ENCODE measurements at places on chromosomes 11 and 22.

DNA sequence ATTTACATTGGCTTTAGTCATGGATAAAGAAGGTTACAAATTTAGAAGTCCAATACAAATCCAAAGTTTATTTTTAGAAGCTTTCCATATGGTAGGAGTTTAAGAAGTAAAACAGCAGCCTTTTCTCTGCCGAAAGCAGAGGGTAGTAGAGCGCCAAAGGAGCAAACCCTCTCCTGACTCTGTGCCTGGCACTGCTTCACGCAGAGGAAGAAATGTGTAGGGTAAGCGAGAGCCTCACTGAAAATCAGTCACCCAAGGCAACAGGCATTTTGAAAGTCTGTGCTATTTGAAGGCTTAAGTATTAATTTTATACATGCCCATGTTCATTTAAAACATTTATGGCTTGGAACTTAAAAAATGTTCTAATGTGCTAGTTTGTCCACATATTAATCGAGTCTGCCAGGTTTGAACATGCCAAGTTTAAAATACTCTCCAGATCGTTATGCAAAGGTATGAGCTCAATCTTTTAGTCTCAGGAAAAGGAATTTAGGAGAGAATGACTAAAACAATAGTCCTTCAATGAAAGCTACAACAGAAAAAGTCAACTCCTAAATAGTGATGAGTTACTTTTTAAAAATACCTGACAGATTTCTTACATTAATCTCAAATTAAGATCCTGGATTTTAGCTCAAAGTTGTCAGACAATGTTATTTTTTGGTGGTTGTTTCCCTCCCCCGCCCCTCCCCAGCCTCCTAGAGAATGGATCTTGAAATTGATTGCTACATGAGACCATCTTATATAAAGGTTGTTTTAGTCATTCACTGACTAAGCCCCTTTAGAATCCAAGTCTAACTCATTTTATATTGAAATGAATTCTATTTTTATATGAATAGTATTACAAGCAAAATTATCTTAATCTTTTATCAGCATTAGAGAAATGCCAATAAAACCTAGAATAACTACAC, 38.7 kb downstream of the MRTFA start:
- no peak for DNase-seq

GRCh38 chr11:79942646-79943045, 501.8 kb upstream of the TENM4 start:
- DNase-seq: no peak

- no peak for DNase-seq
Measured at GRCh38 chr11:125451400-125452124, 44.5 kb downstream of the FEZ1 start.

- no peak for DNase-seq
Measured at GRCh38 chr11:2197771-2198520, 26.3 kb upstream of the TH start.

GRCh38 chr11:47163898-47164297, 12.8 kb downstream of the ARFGAP2 start:
- DNase-seq: no peak

GRCh38 chr11:128463979-128464378, 123.4 kb downstream of the ETS1 start:
- DNase-seq: no peak

DNA sequence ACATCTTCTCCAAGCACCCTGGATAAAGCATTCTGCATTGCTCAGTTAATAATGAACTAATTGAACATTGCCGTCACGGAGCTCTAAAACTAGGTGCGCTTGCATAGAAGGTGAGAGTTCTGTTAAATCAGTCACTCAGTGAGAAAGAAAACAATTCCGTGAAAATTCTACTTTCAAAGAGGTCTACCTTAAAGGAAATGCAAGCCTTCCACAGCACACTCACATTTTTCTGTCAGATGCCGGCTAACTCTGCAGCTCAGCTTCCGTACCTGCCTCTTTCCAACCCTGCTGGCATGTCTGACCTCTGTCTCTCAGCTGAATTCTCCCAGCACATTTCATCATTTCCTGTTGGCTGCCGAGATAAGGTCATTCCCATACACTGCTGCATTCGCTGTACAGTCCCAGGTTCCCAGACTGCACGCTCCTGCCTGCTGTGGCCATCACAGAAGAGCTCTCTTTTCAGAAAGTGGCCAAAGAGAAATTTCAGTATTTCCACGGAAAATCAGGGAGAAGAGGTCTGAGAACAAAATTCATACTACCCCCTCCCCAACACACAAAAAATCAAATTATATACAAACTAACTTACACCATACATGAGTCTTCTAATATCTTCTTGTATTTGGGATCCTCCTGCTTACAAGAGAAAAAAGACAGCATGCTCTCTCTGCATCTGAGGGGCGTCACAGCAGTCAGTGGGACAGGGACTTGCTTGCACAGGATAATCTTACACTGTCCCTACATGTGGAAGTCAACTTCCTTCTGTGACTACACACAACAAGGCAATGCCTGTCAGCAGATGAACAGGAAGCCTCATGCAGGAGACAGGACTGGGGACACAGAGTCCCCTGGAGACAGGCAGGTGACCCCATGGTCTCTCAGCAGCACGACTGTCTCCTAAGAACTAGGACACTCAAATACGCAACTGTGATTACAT, 55.1 kb downstream of the PACSIN2 start:
- no peak for DNase-seq

GRCh38 chr22:35930933-35931332, 97.7 kb downstream of the RBFOX2 start:
- DNase-seq: no peak

GRCh38 chr22:44661070-44661469, 40.9 kb upstream of the PRR5 start:
- no peak for DNase-seq

Data from stimulated activated CD8-positive, alpha-beta memory T cell treated with anti-CD3 and anti-CD28 coated beads, Interleukin-7, amount 100 ng/mL, for 24 hours (primary cell).